Suppressor macrophage treated with lipopolysaccharide for 4 hours (primary cell): ENCODE measurements at places on chromosomes 7 and 10.

GRCh38 chr10:21363092-21363730 is 162.3 kb downstream of the SKIDA1 start:
- DNase-seq, result no peak

- no peak for DNase-seq
Measured at GRCh38 chr10:129094861-129095260, 372.2 kb upstream of the MGMT start.

DNA sequence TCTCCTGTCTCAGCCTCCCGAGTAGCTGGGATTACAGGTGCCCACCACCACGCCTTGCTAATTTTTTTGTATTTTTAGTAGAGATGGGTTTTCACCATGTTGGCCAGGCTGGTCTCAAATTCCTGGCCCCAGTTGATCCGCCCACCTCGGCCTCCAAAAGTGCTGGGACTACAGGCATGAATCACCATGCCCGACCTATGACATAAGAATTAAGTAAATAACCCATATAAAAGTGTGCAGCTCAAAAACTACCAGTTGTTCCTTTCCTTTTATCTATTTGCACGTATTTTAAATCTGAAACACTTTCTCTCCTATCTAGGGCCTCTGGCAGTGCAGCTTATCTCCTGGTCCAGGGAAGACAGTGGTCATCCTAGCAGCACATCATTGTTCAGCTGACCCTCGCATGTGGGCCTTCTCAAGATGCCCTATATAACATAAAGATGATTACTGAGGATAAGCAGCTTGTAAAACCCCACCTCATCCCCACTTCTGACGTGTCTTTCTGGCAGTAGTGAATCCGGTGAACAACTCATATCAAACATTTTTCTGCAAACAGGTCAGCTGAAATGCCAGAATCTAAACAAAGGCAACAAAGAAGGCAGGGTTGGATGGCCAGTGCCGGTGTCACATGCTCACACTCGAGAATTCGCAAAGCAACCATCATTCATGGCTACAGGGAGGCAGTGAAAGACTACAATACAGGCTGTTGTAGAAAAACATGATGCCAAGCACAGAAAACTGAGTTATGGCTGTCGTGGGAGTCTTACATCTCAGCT is 36.0 kb upstream of the KCNIP2 start:
- DNase-seq, result peak; percentile 31

DNA sequence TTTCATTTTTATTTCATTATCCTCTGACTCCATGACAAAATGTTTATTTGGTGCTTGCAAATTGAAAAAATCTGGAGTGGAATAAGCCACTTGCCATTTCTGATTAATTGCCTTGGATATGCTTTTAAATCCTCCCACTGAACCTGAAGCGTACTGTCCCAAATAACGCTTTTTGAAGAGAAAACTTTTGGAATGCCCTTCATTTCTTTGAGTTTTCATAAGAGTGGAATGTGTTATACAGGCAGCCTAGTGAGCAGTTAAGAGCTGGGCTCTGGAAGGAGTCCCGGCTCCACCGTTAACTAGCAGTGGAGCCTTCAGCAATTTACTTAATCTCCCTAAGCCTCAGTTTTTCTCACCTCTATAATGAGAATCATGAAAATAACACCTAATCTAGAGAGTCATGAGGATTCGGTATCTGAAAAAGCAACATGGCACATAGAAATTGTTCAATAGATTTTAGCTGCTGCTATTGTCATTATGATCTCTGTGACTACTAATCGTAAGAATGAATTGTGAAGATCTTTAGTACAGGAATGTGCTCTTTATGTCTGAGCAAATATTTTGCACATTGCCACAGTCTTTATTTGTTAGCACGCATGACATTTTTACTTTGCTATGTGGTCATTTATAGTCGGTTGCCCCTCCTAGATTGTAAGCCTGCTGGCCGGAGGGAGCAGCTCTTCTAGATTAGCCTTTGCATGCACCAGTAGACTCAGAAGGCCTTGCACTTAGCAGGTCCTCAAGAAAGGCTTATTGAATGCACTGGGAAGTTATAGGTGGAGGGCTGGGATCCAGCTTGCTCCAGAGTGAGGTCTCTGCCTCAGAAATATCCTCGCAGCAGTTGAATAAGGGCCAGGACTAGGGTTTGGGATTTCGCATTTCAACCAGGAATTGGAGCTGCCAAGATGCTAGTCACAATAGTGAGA is 59.4 kb downstream of the PLCE1 start:
- DNase-seq, result no peak

- peak; percentile 22 for DNase-seq
Measured at GRCh38 chr10:101355072-101355706, 1.2 kb downstream of the BTRC start.

DNA sequence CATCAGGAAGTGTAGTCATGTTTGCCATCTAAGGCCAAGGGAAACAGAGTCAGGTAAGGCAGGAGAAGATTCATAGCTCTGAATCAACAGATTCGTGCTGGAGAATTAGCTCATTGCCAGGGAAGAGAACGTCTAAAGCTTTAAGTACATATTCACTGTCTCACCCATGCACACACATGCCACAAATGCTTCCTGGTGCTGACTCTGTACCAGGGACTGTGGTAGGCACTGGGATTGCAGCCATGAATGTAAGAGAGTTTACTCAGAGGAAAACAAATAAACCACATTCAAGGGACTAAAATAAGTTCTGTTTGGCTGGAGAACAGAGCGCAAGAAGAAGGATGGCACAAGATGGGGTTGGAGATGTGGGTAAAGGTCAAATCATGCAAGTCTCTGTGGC is 89.8 kb upstream of the HPS1 start:
- no peak for DNase-seq

- no peak for DNase-seq
Measured at GRCh38 chr10:4108693-4109092, 323.7 kb upstream of the KLF6 start.

DNA sequence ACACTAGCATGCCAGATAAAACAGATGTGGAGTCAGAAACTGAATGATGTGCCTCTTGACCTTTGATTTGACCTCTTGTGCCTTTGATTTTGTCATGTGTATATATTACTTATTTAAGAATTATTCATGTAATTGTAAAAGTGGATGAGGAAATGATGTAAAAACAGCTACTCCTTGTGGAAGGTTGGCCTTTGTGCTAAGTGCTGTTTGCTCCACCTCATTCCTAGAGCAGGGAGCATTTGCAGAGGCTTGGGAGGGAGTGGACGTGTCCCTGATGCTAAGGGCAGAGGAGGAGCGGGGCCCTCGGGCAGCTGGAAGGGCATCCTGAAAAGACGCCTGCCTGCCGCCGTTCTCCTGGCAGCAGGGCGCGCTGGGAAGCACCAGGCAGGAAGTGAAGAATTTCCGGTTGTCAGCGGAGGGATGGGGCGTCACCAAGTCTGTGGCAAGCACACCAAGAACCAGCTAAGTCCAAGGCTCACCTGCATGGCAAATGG is 197.6 kb upstream of the ZNF32 start:
- DNase-seq, result peak; percentile 11

- no peak for DNase-seq
Measured at GRCh38 chr7:116754186-116754585, 82.2 kb downstream of the MET start.

- DNase-seq, result peak; percentile 37
Measured at GRCh38 chr7:155255621-155256020, 42.1 kb upstream of the INSIG1 start.

DNA sequence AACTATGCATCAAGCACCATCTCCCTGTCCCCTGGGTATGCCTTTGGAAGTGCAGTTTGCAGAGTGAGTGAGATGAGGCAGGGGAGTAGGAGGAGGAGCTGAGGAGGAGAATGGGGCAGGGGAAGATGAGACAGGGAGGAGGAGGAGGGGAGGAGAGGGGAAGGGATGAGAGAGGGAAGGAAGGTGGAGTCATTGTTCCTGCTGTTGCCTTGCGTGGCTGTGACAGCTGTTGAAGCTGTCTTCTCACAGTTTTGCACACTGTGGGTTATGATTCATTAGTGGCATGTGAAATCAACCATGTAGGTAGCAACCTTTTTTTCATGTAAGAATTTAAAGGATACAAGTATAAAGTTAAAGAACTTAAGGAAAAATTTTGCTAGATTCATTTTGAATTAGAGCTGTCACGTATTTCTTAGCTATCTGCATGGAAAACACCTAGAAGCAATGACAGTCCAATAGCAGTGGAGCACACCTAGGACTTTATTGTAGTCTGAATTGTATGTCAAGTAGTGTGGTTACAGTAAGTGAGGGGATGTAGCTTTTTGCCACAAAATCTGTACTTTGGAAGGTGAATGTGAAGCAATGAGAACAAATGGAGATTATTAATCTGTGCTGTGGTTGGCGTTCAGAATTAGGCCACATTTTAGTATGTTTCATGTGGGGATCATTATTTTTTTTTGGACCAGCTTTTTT is 21.7 kb downstream of the CCM2 start:
- peak; percentile 44 for DNase-seq

GRCh38 chr7:122849957-122850328 is 36.3 kb downstream of the CADPS2 start:
- no peak for DNase-seq

- DNase-seq, result no peak
Measured at GRCh38 chr7:15446722-15447121, 115.1 kb downstream of the AGMO start.

GRCh38 chr7:148434181-148434757 is 156.3 kb upstream of the C7orf33 start:
- DNase-seq, result no peak

- peak; percentile 18 for DNase-seq
Measured at GRCh38 chr10:88379575-88379974, 203.5 kb downstream of the RNLS start.

- DNase-seq, result peak; percentile 75
Measured at GRCh38 chr10:110410329-110411046, 87.2 kb upstream of the DUSP5 start.

- DNase-seq, result no peak
Measured at GRCh38 chr10:96585736-96586418, 935 bp downstream of the TM9SF3 start.

GRCh38 chr10:75967491-75967890 is 536.1 kb downstream of the LRMDA start:
- no peak for DNase-seq

DNA sequence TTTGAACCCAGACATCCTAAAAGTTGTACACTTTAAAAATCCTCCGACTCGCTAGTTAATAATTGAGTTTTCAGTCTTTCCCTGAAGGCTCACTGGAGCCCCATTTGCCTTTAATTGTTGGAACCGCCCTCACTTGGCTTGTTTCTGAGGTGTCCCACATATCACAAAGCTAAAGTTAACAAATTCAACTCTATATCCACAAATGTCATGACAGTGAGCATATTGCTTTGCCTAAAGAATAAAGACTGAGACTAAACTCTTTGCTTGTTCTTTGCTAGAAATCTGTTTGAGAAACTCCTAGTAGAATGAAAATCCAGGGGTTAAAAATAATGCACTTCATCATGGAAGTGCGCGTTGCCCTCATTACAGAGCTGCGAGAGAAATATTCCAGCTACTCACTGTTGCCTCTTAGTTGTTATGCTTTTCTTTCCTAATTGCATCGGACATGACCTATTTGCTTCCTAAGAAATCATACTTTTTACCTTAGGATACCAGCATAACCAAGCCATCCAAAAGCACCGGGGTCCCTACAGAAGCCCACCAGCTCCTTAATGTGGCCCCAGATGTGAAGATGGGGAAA is 752 bp downstream of the THSD7A start:
- DNase-seq, result no peak

- DNase-seq, result no peak
Measured at GRCh38 chr10:111481866-111482265, 405.0 kb downstream of the ADRA2A start.

DNA sequence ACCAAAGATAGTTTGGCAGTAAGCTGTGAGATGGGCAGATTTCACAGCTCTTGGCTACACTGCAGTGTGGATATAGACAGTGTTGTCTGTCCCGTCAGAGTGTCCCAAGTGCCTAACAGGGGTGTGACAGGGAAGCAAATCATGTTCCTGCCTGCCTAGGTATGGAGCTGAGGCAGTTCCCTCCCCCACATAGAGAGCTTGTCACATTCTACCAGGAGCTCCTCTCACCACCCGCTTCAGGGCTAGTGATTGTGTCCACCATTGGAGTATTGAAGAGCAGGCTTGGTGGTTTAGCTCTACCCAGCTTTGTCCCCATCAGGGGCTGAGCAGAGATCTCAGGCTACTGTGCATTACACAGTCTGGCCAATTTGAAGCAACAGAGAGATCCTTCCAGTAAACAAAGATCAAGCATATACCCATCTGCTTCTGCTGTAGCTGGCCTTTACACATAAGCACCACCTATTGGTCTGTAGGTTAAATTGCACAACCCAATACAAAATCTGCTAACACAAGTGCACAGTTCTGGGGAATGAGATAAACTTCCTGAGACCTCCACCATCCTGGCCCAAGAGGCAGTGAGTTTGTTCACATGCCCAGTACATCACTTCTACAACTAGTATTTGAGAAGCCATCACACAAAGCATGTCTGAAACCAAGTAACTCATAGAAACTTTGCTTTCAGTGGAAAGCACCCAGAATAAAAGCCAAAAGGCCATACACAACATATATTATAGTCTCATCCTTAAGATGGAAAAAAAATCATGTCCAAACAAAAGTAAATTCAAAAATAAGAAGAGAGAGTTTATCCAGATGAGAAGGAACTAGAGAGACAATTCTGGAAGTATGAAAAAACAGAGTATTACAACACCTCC is 67.3 kb downstream of the GLCCI1 start:
- peak; percentile 3 for DNase-seq

- no peak for DNase-seq
Measured at GRCh38 chr10:121310151-121310711, 288.0 kb downstream of the FGFR2 start.

- DNase-seq, result no peak
Measured at GRCh38 chr10:113309791-113310190, 243.1 kb upstream of the HABP2 start.

- DNase-seq, result peak; percentile 5
Measured at GRCh38 chr10:86599729-86600128, 54.6 kb upstream of the OPN4 start.

DNA sequence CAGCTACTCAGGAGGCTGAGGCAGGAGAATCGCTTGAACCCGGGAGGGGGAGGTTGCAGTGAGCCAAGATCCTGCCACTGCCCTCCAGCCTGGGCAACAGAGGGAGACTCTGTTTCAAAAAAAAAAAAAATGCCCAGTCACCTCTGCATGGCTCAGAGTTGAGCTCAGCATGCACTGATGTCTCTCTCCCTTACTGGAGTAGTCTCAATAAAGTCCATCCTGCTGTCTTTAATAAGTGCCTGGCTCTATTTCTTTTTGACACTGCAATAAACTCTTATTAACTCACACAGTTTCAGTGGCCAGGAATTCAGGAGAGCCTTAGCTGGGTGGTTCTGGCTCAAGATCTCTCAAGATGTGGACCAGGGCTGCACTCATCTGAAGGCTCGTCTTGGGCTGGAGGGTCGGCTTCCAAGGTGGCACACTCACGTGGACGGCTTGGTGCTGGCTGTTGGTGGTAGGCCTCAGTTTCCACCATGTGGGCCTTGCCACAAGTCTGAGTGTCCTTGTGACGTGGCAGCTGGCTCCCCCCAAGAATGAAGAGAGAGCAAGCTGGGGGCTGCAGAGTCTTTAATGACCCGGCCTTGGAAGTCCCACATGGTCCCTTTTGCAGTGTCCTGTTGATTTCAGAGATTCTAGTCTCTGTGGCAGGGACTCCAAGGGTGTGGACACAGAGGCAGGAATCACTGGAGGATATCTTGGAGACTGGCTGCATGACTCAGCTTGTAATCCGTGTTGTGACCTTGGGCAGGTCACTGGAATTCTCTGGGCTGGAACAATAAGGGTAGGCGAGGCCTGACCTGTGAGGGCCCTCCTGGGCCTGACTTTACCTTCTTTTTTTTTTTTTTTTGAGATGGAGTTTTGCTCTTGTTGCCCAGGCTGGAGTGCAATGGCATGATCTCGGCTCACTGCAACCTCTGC is 85.9 kb upstream of the KMT2C start:
- no peak for DNase-seq

- DNase-seq, result no peak
Measured at GRCh38 chr10:3764626-3765112, 20.3 kb downstream of the KLF6 start.

- no peak for DNase-seq
Measured at GRCh38 chr10:63415640-63416244, 50.0 kb downstream of the JMJD1C start.
